Pulmonary artery endothelial cell (primary cell): ENCODE measurements at places on chromosomes 12 and 14.

- DNase-seq, result no peak
These were observed 341 bp downstream of the ZNF10 start for GRCh38 chr12:133130808-133131128.

DNA sequence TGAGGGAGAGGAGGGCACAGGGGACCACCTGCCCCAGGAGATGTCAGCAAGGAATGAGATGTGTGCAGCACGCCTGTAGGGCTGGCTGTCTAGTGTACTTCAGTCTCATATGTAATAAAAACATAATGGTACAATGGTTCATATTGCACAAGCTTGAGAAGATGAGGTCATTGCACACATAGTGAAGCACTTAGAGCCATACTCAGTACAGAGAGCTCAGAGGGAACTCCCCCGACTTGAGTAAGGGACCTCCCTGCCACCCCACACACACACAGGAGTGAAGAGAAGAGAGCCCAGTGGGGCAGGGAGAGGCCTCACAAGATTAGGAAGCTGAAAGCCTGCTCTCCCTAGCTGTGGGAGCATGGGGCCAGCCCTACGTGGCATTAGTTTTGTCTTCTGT, 61.5 kb downstream of the SLC6A12 start:
- no peak for DNase-seq

- no peak for DNase-seq
These were observed 6.4 kb upstream of the SLC25A3 start for GRCh38 chr12:98587084-98587483.

DNA sequence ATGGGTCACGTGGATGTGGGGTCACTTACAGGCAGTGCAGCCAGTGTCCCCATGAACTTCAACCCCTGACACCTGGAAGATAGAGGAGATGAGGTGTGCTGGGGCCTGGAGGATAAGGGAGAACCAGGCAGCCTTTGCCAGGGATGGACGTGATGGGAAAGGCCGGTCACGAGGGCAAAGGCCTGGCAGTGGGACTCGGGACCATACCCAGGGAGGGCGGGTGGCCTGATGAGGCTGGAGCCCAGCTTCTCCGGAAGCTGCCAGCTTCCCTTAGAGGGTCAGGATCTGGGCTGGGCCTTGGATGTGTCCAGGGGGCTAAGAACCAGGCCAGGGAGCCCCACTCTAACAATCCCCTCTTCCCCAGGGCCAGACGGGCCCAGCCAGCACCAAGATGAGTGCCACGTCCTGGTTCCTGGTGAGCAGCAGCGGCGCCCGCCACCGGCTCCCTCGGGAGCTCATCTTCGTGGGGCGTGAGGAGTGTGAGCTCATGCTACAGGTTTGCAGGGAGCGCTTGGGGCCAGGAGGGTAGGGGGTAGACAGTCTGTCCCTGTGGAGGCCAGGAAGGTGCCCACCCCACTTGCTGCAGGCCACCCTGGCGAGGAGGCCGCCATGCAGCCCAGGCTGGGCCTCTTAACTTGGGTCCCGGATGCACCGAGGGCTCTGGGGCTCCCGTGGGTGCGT, 3.1 kb downstream of the CEP170B start:
- no peak for DNase-seq

GRCh38 chr12:124364543-124364942, 69.7 kb downstream of the RFLNA start:
- DNase-seq, result no peak

GRCh38 chr12:90216020-90216552, 507.4 kb upstream of the ATP2B1 start:
- no peak for DNase-seq

DNA sequence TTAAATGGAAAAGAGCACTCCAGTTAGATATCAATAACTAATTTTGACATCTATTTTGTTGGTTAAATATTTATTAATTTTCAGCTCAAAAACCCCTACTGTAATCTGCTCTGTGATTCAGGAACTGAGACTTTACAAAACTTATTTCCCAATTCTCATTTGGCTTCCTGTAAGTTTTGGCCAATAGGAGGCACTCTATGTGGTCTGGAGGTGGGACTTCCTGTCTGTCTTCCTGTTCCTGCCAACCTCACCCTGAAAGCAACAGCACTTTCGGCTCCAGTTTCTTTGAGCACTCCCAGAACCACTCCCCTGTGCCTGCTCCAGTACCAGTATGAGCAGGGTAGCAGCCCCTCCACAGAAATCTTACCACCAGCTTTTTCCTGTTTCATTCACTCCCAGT, 1027.0 kb downstream of the VRK1 start:
- DNase-seq, result no peak

DNA sequence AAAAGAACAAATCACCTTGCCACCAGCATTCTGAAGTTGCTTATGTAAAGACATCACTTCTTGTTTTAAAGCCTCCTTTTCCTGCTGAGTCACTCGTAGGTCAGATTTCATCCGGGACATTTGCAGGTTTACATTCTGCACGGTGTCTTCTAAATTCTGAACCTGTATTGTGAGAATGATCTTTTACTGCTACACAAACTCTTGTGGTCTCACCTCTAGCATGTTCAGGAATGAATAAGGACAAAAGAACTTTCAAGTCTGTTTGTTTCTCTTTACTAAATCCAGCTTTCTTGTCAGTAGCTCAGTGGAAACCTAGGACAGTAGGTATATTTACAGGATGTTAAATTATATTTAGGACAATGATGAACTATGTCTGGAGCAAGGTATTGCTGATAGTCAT, 73.5 kb upstream of the SAV1 start:
- DNase-seq, result no peak

- DNase-seq, result no peak
These were observed 144.5 kb downstream of the PHETA1 start for GRCh38 chr12:111224186-111225066.

GRCh38 chr12:107079172-107080011, 14.0 kb downstream of the CRY1 start:
- DNase-seq, result no peak

GRCh38 chr14:37274652-37275051, 76.9 kb downstream of the MIPOL1 start:
- DNase-seq, result no peak

GRCh38 chr14:95961481-95961880, 77.7 kb upstream of the C14orf132 start:
- DNase-seq, result no peak

DNA sequence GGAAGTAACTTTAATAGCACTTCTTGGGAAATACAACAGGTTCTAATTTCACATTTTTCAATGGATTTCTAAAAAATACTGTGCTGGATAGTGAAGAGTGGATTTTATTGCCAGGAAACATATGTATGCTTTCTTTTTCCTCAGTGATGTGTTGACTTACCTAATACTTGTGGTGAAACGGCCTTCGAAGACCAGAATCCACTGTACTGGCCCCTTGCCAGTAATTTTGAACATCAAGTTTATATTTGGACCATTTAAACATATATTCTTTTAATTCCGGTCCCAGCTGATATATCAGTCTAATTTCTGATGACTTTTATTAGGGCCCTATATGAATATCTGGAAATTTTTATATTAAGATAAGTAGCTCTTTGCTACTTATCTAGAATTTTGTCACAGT, 1.8 kb downstream of the MSRB3 start:
- DNase-seq, result no peak

DNA sequence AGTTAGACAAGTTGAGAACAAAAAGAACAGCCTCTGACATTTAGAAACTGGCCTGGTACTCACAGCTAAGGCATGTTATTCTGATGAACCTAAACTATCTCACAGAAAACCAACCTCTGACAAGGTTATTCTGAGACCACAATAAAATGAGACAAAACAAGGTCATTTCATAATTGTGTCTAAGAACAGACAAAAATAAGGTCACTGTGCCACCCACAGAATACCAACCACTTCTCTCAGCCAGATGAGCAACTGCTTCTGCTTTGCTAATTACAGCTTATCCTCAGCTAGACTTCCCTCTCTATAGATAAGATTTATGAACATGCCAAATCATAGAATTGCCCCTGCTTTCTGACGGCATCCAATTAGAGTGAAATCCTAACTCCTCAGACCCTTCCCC, 52.2 kb upstream of the CRACR2A start:
- DNase-seq, result no peak

GRCh38 chr14:24996930-24997725, 52.8 kb downstream of the STXBP6 start:
- no peak for DNase-seq

DNA sequence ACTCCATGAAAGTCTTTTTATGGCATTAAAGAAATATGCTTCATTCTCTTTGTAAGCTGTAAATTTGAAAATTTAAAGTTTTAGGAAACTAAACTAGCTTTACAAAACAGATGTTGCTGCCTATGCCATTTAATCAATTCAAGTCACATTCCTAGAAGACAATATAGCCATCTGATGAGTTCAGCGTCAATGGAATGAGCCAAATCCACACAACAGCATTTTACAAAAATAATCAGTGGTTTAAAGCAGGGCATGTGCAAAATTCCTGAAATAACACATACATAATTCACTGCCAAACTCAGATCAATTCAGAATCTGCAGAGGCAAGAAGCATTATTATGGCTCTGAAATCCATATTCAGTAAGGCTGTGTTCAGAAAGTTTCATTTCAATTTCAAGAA, 75.6 kb downstream of the MED13L start:
- DNase-seq, result no peak

GRCh38 chr14:93033983-93034670, 81.6 kb downstream of the ITPK1 start:
- no peak for DNase-seq

DNA sequence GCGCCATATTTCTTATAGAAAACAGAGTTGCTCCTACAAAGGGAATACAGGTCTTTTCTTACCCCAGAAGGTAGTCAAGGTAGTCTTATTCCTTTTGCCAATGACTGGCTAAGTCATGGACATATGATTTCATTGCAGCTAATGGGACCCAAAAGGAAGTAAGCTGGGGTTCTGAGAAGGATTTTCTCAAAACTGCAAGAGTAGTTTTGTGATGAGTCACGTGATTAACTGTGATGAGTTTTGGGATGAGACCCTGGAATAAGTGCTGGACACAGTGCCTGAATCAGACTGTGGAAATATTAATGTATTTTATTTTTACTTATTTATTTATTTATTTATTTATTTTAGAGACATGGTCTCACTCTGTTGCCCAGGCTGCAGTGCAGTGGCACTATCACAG, 13.4 kb upstream of the NIN start:
- no peak for DNase-seq

DNA sequence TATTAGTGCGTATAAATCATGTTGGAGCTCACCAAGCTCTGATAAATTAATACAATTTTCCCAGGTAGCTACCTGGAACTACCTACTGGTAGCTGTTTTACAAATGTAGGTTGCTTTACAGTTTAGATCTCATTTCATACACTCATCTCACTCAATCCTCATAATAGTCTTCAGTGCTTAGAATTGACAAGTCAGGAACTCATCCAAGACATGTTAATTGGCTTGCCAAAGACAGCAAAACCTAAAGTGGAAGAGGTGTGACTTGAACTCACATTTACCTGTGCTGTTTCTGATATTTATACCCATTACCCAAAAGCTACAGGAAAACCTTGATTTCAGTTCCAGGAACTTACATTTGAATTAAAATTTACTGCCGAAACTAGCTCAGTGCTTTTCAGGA, 296.7 kb downstream of the DIO2 start:
- no peak for DNase-seq

- DNase-seq, result no peak
These were observed 40.2 kb downstream of the RIC8B start for GRCh38 chr12:106814714-106815113.

DNA sequence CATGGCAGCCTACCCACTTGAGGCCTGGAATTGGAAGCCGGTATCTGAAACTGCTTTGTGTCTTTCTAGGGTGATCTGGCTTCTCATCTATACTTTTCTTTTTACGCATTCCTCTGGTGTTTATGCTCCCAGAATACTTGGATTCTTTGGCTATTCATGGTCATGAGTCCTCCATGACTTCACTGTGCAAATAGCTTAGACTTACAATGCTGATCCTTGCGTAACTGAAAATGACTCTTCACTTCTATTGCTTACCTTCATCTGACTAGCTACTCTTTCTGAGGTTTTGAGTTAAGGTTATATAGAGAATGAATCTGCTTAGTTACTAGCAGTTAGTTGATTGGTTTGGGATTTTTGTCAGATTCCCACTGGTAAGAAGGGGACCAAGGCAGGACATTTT, 121.7 kb upstream of the NOVA1 start:
- DNase-seq, result no peak

GRCh38 chr14:55698051-55698450, 118.0 kb downstream of the KTN1 start:
- DNase-seq, result no peak

GRCh38 chr12:53585448-53586125, 40.6 kb downstream of the ATF7 start:
- no peak for DNase-seq

GRCh38 chr12:5806371-5807089, 138.5 kb downstream of the ANO2 start:
- no peak for DNase-seq

DNA sequence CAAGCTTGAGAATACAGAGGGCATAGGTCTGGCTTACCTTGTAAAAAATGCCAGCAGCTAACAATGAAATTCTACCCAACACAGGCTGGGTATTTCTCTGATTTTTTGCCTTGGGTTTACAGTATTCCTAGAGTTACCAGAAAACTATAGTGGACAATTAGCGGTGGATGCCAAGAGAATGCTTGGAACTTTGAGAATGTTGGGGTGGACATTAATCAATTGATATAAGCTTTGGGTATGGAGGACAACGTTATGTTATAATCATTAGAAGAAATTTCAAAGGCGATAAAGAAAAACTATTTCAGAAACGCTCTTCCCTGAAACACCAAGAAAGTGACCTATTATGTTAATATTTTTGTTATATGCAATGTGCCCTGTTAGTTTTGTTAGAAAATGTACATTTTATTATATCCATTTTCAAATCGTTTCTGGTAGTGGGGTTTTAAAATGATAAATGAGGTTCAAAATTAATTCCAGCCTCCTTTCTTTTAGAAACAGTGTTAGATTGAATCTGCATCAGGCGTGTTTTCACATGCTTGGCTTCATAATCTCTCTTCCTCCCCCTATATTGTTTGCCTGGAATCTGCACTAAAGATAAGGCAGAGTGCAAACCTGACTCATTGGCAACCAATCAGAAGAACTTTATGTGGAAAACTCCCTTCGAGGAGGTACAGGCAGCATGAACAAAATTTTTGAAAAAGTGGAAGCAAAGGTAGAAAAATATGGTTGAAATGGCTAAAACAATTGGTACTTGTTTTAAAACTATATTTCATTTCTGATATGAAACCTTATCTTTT, 1.4 kb upstream of the PTPRQ start:
- peak; percentile 11 for DNase-seq
